Esophagus muscularis mucosa (tissue), 4 donors: ENCODE measurements at places on chromosomes 12 and 14. TPM values are rescaled to one million over a fixed set of nuclear protein-coding genes. Genes with fewer than 3 reads are reported as not detected.
A peak's percentile ranks its signal among the peaks of the same experiment; 100 is the strongest.

SLC17A8 gene
- total RNA-seq: not detected

GRCh38 chr12:99658671-99659349 lies 11.3 kb downstream of the GARIN6 start:
- no peak overlapping the region for H3K27ac ChIP-seq
- no peak overlapping the region for H3K4me3 ChIP-seq
- H3K36me3 ChIP-seq: no peaks in the 10 kb centered on the region
- no peak for DNase-seq
- H3K27me3 ChIP-seq: no peaks in the 10 kb centered on the region
- no peaks in the 10 kb centered on the region for H3K4me1 ChIP-seq

DNA sequence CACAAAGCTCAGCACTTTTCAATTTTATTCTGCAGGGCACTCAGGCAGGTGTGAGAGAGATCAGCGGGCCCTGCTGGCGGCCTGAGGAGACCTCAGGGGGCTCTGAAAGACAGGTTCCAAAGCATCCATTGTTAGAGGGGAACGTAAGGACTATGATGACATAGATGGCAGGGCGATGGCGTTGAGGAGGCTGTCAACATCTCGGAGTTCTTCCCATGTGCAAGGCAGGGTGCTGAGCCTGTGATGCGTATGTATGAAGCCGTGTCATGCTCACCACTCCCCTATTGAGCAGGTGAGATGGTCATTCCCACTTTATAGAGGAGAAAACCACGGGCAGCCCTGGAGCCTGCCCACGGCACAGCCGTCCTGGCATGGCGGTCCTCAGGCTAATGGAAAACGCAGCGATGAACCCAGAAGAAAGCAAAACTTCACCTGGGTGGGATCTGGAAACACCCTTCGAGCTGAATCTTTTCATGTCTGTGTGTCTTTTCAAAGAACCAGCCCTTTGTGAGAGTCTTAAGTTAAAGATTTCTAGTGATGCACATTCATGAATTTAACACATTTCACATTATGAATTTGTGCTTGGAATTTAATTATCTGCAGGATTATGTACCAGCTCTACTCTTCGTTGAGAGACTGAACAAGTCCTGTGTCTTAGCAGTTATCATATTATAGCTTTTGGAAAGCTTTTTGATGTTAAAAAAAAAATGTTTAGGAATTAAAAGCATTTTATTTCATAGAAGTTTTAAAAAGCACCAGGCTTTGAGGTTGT lies 64.7 kb downstream of the RIMBP2 start:
- H3K36me3 ChIP-seq: no peaks in the 10 kb centered on the region
- DNase-seq: no peak
- no peaks in the 10 kb centered on the region for H3K4me1 ChIP-seq
- H3K27me3 ChIP-seq: no peaks in the 10 kb centered on the region
- no peak overlapping the region for H3K4me3 ChIP-seq
- H3K27ac ChIP-seq: no peak overlapping the region

- no peak overlapping the region for H3K4me3 ChIP-seq
- no peaks in the 10 kb centered on the region for H3K27me3 ChIP-seq
- no peaks in the 10 kb centered on the region for H3K4me1 ChIP-seq
- no peaks in the 10 kb centered on the region for H3K36me3 ChIP-seq
Observed at GRCh38 chr12:76158518-76159321, 74.2 kb upstream of the NAP1L1 start.

PKP2 gene
- 1.5 TPM for total RNA-seq

GRCh38 chr14:106419376-106419965 lies 893.1 kb downstream of the TMEM121 start:
- no peaks in the 10 kb centered on the region for H3K27me3 ChIP-seq
- no peak overlapping the region for H3K27ac ChIP-seq
- no peak for DNase-seq
- H3K4me3 ChIP-seq: no peak overlapping the region
- no peaks in the 10 kb centered on the region for H3K4me1 ChIP-seq
- no peaks in the 10 kb centered on the region for H3K36me3 ChIP-seq

DNA sequence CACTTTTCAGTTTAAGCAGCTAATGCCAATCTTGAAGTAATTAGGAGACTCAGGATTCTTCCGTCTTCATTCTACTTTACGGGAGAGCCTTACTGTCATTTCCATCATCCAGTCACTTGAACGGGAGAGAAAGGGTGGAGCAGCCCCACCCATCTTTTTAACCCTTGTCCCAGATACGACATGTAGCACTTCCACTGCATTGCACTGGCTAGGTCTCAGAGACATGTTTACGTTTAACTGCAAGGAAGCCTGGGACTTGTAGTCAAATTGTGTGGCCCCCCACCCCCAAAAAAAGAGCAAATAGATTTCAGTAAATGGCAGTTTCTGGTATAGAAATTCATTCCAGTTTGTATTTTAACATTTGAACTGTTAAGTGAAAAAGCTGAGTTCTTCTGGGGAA lies 46.1 kb upstream of the SYT1 start:
- H3K4me1 ChIP-seq: no peaks in the 10 kb centered on the region
- no peak for DNase-seq
- no peaks in the 10 kb centered on the region for H3K27me3 ChIP-seq

MEG3 gene
- 9.4 TPM for total RNA-seq

PPP4R4 gene
- 0.19 TPM for total RNA-seq

- DNase-seq: no peak
- no peaks in the 10 kb centered on the region for H3K36me3 ChIP-seq
- no peaks in the 10 kb centered on the region for H3K4me1 ChIP-seq
- H3K27me3 ChIP-seq: no peaks in the 10 kb centered on the region
Observed at GRCh38 chr12:88684170-88684569, 103.9 kb upstream of the KITLG start.

C12orf50 gene
- not detected for total RNA-seq

DNA sequence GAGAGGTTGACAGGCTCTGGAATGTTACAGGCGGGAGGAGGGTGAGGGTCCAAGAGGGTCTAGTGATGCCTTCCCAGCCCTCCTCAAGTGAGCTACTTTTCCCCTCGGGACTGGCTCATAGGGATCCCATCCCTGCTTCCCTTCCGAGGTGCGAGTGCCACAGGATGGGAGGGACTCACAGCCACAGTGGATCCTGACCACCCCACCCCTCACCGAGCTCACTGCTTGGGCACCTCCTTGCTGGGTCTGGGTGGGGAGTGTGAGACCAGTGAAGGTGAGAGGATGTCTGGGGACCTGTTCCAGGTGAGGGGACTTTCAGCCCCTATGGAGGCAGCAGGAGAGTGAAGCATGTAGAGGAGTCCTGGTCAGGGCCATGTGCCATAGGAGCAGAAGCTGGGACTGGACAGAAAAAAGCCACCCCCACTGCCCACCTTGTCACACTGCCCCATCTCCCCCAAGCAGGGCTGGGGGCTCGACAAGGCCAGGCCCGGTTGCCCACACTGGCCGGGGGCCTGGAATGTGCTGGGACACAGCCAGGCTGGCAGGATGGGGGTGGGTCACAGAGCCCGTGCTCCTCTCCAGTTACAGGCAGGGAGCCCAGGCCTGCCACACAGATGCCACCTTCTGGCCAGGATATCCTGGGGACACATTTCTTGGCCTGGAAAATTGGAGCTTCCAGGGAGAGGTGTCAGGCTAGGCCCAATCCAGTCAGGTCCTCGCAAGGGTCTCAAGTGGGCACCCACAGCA lies 1.7 kb upstream of the TNS2 start:
- H3K4me1 ChIP-seq: peaks cover 69% of the 10 kb centered on the region
- H3K27me3 ChIP-seq: no peaks in the 10 kb centered on the region
- DNase-seq: no peak
- H3K36me3 ChIP-seq: peaks cover 11% of the 10 kb centered on the region

DNA sequence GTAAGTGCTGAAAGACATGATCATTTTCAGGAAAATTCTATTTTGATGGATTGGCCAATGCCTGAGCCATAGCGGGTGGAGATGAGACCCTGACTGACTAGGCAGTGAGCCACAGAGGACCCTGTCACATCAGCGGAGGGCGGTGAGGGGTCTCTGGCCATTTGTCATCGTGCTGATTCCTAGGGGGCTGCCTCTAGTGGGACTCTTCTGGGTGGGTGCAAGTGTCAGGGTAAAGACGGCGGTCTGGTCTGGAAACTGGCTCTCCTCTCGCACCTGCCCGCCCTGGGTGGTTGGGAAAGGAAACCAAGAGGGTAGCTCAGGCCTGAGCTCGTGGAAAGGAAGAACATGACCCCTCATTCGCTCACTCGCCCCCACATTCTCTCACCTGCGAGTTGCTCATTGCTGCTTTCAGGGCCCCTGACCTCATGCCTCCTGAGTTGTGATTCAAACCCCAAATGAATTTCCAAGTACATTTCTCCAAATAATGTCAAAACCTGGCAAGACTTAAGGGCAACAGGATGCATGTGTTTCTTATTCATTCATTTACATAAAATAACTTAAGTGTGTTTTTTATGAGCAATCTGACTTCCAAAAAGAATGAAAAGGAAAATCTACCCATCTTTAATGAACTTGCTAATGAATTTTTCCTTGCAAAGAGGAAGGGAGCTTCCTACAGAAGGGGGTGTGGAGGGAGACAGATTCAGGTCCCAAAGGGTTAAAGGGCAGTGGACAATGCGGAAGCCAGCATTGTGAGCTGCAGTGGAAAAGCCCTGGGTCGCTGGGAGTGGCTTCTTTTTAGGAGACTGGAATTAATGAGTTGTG lies 12.8 kb downstream of the MEG3 start:
- no peak overlapping the region for H3K4me3 ChIP-seq
- no peaks in the 10 kb centered on the region for H3K4me1 ChIP-seq
- H3K27me3 ChIP-seq: no peaks in the 10 kb centered on the region

- no peaks in the 10 kb centered on the region for H3K27me3 ChIP-seq
- H3K27ac ChIP-seq: no peak overlapping the region
- H3K36me3 ChIP-seq: no peaks in the 10 kb centered on the region
- peaks cover 17% of the 10 kb centered on the region for H3K4me1 ChIP-seq
Observed at GRCh38 chr12:93243382-93243688, 134.4 kb upstream of the NUDT4 start.

DNA sequence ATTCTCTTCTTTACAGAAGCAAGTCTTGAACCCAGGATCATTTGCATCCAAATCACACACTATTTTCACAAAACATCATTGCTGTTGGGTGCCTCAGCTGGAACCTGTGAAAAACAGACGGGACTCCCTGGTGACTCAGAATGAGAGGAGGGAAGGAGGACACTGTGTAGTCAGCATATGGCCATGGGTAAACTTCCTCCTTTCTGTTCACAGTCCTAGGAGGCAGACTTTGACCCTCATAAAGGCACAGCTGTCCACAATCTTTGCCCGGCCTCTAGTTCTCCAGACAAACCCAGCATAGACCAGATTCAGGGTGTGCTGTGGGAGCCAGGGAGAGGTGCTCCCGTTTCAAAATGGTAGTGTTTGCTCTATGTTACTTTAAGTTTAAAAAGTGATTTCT lies 62.0 kb downstream of the DYRK2 start:
- H3K36me3 ChIP-seq: no peaks in the 10 kb centered on the region
- no peak overlapping the region for H3K4me3 ChIP-seq
- no peak overlapping the region for H3K27ac ChIP-seq
- H3K4me1 ChIP-seq: peaks cover 13% of the 10 kb centered on the region
- H3K27me3 ChIP-seq: no peaks in the 10 kb centered on the region
- DNase-seq: no peak

GRCh38 chr12:117547209-117547608 lies 185.8 kb upstream of the NOS1 start:
- no peak overlapping the region for H3K4me3 ChIP-seq
- no peak overlapping the region for H3K27ac ChIP-seq
- H3K4me1 ChIP-seq: no peaks in the 10 kb centered on the region
- H3K36me3 ChIP-seq: no peaks in the 10 kb centered on the region

GRCh38 chr12:40515041-40515816 lies 177.0 kb upstream of the CNTN1 start:
- no peaks in the 10 kb centered on the region for H3K27me3 ChIP-seq
- no peak overlapping the region for H3K27ac ChIP-seq
- DNase-seq: no peak
- H3K4me3 ChIP-seq: no peak overlapping the region

- no peak overlapping the region for H3K27ac ChIP-seq
- H3K4me1 ChIP-seq: peaks cover 3% of the 10 kb centered on the region
- no peaks in the 10 kb centered on the region for H3K27me3 ChIP-seq
- H3K36me3 ChIP-seq: no peaks in the 10 kb centered on the region
- DNase-seq: no peak
Observed at GRCh38 chr12:58847901-58848600, 72.3 kb downstream of the LRIG3 start.

MMP19 gene
- 5.5 TPM for total RNA-seq

DNA sequence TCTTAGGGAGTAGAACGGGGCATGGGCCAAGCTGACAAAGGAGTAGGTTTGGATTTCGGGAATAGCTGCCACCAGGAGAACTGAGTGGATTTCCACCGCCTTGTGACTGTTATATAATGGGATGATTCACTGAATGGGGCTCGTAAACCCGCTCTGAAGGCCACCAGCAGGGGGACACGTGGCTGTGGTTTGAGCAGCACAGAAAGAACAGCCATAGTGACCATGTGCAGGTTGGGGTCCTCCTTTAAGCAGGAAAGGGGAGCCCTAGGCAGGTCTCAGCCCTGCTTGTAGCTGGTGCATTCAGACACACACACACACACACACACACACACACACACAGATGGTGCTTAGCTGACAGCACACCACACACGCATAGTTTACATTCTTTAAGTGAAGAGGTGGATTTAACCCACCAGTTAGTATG lies 8.6 kb upstream of the ASB2 start:
- H3K27me3 ChIP-seq: no peaks in the 10 kb centered on the region
- DNase-seq: no peak
- peaks cover 52% of the 10 kb centered on the region for H3K4me1 ChIP-seq
- no peak overlapping the region for H3K4me3 ChIP-seq
- peak overlapping the region; percentile 92 for H3K27ac ChIP-seq
